HL-60 (cell line): ENCODE measurements at places on chromosomes 1 and 21.
A peak's percentile ranks its signal among the peaks of the same experiment; 100 is the strongest.

DNA sequence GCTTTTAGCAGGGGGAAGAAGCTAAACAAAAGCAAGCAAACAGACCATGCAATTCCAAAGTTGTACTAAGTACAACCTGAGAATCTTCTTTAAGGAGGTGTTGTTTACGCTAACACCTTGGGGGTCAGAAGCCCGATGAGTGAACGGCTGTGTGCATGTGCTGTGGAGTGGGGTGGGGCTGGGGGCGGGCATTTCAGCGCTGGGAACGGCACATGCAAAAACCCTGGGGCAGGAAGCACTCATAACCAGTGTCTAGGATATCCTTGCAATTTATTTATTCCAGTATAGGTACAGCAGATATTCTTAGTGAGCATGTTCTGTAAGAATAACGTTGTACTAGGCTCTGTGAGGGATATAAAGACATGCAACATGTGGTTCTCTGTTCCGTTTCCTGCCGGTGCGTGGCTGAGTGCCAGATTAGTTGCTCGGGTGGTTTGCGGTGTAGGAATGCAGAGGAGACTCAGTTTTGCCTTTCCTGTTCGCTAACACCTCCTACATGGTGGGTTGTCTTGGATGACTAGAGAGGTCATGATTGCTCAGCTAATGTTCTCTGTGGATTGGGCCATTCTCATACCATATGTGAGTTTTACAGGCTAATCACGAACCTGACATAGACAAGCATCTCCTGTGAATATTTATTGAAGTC is 3.7 kb downstream of the FASLG start:
- DNase-seq: peak; percentile 96

DNA sequence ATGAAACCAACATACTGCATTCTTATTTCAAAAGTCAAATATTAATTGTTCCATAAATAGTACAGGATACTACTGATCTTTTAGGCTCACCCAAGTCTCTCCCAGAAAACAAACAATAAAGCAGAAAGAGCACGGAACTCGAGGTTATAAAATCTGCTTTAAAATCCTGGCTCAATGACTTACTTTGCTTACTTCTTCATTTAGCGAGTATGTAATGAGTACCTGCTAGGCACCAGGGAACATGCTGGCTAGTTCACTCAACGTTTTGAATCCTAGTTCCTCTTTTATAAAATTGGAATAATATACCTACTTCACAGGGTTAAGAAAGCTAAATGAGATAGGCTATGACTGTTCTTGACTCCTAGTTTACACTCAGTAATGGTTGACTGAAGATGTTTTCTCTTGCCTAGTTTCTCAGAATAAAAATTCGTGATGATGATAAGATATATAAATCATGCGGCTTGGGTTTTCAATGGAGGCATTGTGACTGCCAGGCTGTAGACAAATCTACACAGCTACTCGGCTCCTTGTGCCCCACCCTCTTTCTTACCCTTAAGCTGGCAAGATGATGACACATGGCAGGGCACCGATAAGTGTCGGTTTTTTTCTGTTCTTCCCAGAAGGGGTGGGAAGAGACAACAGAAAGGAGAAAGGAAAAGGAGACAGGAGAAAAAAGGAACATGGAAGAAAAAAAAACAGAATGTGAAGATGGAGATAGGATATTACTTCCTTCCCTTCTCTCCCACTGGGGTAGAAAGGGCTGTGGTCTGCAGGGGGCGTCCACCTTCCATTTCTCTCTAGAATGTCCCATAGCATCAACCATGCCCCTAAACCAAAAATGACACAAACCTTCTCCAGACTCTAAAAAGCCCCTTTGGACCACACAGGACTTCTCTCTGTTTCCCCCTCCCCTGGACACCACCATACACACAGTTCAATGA is 507.1 kb downstream of the SMYD3 start:
- DNase-seq: peak; percentile 25

GRCh38 chr1:207908107-207908734 is 2.7 kb downstream of the CD34 start:
- no peak for DNase-seq

DNA sequence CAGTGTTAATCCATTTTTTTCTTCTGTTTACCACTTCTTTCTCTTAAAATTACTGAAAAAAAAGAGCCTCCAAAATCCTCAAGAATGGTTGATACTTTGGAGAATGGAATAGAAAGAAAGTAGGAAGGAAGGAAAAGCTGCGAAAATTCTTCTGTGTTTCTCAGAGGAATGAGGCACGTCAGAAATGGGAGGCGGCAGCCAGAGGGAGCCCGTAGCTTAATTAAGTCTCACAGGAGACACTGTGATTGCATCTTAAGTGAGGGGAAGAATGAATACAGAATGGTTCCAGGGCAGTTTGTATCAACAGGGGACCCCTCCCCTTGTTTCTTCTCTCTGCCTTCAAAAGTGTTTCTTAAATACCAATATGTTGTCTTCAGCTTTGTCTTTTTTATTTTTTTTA is 1099.5 kb downstream of the PLA2G4A start:
- no peak for DNase-seq

DNA sequence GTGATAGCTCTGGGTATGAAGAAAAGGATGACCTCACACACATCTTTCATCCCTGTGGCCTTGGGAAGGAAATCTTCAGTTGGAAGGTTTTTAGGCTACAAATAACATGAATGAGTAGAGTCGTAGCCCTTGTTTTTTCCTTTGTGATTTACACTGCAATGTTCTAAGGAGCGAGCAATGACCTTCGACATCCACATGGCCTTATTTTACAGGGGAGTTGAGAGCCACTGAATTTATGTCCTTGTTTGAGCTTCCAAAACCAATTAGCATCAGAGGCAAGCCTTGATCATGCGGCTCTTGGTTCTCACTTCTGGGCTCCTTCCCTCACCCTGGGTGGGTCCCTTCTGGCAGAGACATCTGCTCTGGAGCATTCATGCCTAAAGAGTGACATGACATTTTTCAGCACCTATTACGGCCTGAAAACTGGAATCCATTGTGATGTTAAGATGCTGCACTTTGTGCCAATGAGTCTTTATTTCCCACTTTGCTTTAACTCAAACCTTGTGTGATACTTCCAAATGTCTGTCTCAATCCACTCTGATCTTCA is 70.5 kb upstream of the RUNX1 start:
- DNase-seq: no peak

GRCh38 chr1:94578856-94579255 is 37.3 kb upstream of the F3 start:
- DNase-seq: no peak

DNA sequence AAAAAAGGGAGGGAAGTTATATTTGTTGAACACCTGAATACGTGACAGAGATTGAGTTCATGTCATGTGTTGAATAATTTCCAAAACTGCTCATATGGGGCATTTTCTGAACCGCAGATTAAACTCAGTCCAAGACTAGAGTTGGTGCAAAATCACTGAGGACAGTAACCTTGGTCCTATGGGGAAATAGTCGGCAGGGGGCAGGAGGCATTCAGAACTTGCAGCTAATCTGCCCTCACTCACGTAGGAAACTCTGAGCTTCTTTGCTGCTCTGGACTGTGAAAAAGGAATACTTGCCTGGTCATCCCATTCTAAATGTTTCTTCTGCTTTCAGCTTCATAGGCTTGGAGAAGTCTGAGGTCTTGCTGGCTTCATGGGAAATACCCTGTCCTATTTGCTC is 228.3 kb upstream of the ZP4 start:
- DNase-seq: no peak

GRCh38 chr1:43731867-43732531 is 24.7 kb downstream of the ST3GAL3 start:
- no peak for DNase-seq

DNA sequence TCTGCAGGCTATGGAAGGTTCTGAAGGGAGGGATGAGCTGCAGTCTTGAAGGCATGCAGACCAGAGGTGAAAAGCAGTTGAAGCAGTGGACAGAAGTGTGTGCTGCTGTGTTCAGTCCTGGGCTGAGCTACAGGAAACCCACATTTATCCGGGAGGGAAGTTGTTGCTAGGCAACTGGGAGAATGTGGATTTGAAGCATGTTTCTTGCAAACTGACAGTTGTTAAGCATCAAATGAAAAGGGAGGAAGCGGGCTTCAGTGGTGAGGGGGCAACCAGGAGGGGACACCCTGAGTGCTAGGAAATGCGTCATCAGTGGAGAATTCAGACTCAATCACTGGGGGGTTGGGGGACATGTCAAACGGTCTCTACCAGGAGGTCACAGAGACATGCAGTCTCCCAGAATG is 28.7 kb downstream of the ABCA4 start:
- DNase-seq: no peak

GRCh38 chr1:227925582-227926198 is 22.0 kb downstream of the WNT9A start:
- DNase-seq: no peak

GRCh38 chr1:150987924-150988323 is 5.8 kb downstream of the ANXA9 start:
- no peak for DNase-seq

GRCh38 chr1:239772446-239772845 is 319.2 kb upstream of the FMN2 start:
- no peak for DNase-seq

DNA sequence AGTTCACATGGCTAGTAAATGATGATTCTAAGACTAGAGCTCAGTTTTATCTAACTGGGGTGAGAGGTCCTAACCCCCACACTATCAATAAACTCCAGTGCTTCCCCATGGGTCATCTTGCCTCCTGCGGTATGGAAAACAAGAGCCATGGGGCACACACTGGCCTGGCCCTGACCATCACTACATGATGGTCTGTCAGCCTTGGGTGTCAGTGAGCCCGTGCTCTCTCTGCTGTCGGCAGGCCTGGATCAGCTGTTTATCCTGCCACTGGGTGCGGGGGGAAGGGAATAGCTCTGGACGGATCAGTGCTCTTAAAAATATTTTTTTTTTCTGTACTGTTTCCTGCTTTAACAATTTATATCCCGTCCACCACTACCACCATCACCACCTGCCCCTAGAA is 255.0 kb upstream of the ADGRL2 start:
- no peak for DNase-seq

DNA sequence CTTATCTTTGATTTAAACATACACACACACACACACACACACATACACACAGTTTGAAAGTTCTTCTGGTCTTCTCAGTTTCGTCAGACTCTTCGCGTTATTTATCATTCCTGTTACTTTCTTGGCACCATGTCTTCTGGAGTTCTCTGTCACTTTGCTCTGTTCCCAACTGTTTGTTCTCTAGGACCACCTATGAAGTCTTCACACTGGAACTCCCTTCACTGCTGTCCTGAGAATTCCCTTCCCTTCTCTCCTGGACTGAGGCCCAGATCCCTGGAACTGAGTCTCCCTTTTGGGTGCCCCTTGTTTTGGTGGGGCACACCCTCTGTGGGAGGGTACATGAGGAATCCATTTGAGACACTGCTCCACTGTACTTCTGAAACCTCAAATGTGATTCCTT is 30.5 kb downstream of the ALG14 start:
- DNase-seq: no peak

DNA sequence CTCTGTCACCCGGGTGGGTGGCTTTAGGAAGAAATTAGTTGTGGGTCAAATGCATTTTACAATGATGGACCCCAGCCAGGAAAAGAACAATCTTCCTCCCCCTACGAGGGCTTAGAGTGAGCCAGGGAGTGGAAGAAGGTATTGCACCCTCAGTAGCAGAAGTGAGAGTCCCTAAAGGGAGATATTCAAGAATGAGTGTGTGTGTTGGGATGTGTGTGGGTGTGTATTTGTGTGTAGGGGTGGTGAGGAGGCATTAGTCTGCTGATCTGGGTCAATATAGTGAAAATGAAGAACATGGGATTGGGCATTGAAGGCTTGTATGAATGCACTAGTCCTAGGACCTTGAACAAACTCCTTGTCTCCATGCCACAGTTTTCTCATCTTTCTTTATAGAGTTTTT is 85.2 kb upstream of the RUNX1 start:
- no peak for DNase-seq

DNA sequence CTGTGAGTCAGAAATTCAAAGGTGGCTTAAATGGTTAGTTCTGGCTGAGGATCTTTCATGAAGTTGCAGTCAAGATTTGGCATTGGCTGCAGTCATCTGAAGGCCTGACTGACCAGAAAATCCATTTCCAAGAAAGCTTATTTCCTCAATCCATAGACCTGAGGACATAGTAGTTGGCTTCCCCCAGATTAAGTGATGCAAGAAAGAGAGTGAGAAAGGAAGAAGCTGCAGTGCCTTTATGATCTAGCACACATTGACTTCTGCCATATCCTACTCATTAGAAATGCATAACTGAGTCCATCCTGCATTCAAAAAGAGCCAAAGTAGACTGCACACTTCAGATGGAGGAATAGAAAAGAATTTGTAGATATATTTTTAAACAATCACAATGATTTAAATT is 222.6 kb downstream of the COL24A1 start:
- DNase-seq: no peak

DNA sequence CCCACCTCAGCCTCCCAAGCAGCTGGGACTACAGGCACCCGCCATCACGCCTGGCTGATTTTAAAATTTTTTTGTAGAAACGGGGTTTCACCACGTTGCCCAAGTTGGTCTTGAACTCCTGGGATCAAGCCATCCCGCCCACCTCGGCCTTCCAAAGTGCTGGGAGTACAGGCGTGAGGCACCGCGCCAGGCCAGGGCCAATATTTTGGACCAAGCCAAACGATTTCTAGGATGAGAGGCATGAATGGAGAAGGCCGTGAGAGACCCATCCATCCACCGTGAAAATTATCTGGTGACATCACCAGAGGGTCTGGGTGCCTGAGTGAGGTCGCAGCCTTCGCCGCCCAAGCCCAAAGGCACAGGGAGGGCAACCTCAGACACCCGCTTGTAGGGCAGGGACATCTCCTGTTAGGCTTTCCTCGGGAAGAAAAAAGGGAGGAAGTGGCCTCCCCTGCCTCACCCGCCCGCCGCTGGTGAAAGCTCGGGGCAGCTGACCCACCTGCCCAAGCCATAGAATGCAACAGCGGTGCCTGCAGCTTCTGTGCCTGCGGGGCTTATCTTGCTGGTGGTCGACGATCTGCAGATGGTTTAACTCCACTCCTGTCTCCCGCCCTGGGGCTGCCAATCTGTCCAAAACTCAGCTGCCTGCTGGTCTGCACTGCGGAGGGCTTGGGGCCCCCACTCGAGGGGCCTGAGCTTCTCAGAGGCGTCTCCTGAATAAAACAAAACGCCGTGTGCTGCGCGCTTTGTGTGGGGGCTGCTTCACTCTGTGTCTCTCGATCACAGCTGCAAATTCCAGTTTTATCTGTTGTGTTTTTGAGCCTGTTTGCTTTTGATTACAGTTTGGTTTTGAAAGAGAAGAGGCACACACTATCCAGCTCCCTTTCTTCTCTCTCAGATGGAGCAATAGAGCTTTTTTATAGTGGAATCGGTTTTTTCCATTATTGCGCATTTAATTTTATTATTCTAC is 85.8 kb downstream of the MRPS6 start:
- DNase-seq: no peak

GRCh38 chr1:103180660-103181059 is 72.3 kb upstream of the COL11A1 start:
- DNase-seq: no peak
